ENCODE measurements at places on chromosomes 1 and 21. TPM values are rescaled to one million over a fixed set of nuclear protein-coding genes. Genes with fewer than 3 reads are reported as not detected.

DNA sequence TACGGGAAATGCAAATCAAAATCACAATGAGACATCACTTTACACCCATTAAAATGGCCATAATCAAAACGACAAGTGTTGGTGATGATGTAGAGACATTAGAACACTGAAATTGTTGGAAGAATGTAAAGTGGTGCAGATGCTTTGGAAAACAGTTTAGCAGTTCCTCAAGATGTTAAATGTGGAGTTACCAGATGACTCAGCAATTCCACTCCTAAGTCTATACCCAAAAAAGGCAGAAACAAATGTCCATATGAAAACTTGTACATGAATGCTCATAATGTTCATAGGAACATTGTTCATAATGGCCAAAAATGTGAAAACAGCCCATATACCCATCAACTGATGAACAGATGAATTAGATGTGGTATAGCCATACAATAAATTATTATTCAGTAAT is 267.4 kb downstream of the KCNH1 start:
- H3K4me1 ChIP-seq, result no peaks in the 10 kb centered on the region
- DNase-seq, result no peak
- H3K36me3 ChIP-seq, result no peaks in the 10 kb centered on the region
- no peak overlapping the region for H3K4me3 ChIP-seq
- H3K27ac ChIP-seq, result no peak overlapping the region

- no peaks in the 10 kb centered on the region for H3K27me3 ChIP-seq
- no peak for DNase-seq
- H3K36me3 ChIP-seq, result no peaks in the 10 kb centered on the region
- H3K4me3 ChIP-seq, result no peak overlapping the region
- no peaks in the 10 kb centered on the region for H3K4me1 ChIP-seq
These were observed 194.6 kb upstream of the RRP15 start for GRCh38 chr1:218090459-218090858.

GRCh38 chr1:11701551-11701961 is 10.0 kb downstream of the DRAXIN start:
- peaks cover 23% of the 10 kb centered on the region for H3K27me3 ChIP-seq
- no peaks in the 10 kb centered on the region for H3K4me1 ChIP-seq
- DNase-seq, result no peak
- no peak overlapping the region for H3K4me3 ChIP-seq

DNA sequence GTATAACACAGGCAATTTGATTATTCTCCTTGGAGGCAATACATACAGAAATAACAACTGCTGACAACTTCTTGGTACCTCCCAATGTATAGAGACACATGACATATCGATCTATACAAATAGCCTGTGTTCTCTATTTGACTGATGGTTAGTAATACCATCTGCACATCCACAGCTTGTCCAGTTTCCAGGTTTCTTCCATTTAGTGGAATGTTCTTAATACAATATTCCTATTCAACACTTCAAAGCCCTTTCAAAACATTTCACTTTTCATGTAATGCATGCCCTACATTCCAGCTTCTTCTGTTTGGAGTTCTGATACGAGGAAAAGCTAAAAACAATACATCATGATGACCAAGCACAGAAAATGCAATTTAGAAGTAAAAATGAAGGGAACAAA is 37.0 kb upstream of the GORAB start:
- H3K27me3 ChIP-seq, result peaks cover 5% of the 10 kb centered on the region
- H3K27ac ChIP-seq, result no peak overlapping the region
- no peak overlapping the region for H3K4me3 ChIP-seq
- no peak for DNase-seq
- no peaks in the 10 kb centered on the region for H3K36me3 ChIP-seq
- H3K4me1 ChIP-seq, result peaks cover 3% of the 10 kb centered on the region

- no peaks in the 10 kb centered on the region for H3K4me1 ChIP-seq
- peaks cover 5% of the 10 kb centered on the region for H3K27me3 ChIP-seq
- no peaks in the 10 kb centered on the region for H3K36me3 ChIP-seq
- H3K4me3 ChIP-seq, result no peak overlapping the region
- H3K27ac ChIP-seq, result no peak overlapping the region
These were observed 86.1 kb downstream of the PTGER3 start for GRCh38 chr1:70961374-70961975.

TSPAN1 gene
- total RNA-seq, result not detected

UBAP2L gene
- 211 TPM for total RNA-seq

RBM11 gene
- total RNA-seq, result 1.8 TPM

SYPL2 gene
- not detected for total RNA-seq

Data from activated CD4-positive, alpha-beta T cell treated with anti-CD3 and anti-CD28 coated beads, Interleukin-2, amount 10 ng/mL, durations not matched to agents 7 days and 5 days (primary cell).